ENCODE measurements at places on chromosomes 6 and 20.

GRCh38 chr20:52484438-52484837, 292.9 kb upstream of the ZFP64 start:
- DNase-seq: no peak

- DNase-seq: no peak
These were observed 66.8 kb upstream of the MYL9 start for GRCh38 chr20:36474563-36474962.

DNA sequence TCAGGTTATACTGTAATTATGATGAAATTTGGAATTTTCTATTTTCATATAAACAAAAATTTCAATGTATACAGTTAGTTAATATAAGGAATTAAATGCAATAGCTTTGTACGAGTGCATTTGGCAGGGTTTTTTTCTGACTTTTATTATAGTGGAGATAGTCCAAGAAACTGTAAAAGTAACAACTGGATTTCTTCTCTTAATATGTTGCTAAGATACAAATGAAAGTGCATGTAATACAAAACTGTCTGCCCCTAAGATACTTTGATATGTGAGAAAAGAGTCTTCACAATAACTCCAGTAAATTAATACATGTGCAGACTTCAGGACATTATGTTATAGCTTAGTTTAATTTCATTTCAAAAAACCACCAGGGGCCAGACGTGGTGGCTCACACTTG, 721.4 kb downstream of the CBLN4 start:
- DNase-seq: no peak

DNA sequence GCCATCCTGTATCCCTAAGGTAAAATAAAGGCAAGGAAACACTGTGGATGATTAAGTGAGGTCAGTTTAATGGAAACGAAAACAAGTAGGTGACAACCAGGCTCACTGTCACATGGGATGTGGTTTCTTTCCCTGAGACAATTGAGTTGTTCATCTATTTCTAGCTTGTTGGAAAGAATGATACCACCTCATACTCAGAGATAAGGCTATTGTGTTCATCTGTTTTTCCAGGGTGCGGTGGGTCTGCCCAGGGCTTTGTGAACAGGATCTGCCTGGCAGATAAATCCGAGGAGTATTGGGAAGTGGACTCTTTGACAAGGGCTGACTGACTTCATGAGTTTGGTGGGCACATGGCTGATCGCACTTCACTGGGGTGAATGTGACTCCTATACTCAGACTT, 80.8 kb upstream of the TIAM2 start:
- no peak for DNase-seq

DNA sequence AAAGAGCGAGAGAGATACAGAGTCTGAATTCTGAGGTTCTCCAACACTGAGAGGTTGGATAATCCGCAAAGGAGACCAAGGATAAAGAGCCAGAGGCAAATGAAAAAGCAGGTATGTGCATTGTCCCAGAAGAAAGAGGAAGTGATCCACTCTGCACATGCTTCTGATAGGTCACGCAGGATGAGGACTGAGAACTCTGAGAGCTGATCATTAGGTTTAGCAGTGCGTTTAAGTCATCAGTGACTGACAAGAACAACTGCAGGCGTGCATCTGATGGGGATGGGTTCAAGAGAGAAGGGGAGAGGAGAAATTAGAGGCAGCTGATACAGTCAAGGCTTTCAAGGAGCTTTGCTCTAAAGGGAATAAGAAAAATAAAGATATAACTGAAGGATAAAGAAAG, 301.2 kb upstream of the SGK1 start:
- DNase-seq: no peak

DNA sequence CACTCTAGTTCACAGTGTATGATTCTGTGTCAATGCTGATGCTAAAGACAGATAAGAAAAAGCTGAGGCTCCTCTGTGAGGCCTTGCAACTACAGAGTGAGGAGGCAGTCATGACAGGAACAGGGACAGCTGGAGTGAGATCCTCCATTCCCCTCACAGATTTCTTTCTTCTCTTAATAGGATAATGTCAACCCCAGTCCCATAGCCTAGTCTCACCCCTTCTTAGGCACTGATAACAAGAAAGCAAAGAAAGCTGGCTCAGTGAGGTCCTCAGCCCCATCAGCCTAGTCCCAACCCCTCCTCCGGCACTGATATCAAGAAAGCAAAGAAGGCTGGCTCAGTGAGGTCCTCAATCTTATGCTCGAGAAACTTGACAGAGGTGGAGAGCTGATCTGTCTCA, 2.1 kb upstream of the PTCHD4 start:
- no peak for DNase-seq

DNA sequence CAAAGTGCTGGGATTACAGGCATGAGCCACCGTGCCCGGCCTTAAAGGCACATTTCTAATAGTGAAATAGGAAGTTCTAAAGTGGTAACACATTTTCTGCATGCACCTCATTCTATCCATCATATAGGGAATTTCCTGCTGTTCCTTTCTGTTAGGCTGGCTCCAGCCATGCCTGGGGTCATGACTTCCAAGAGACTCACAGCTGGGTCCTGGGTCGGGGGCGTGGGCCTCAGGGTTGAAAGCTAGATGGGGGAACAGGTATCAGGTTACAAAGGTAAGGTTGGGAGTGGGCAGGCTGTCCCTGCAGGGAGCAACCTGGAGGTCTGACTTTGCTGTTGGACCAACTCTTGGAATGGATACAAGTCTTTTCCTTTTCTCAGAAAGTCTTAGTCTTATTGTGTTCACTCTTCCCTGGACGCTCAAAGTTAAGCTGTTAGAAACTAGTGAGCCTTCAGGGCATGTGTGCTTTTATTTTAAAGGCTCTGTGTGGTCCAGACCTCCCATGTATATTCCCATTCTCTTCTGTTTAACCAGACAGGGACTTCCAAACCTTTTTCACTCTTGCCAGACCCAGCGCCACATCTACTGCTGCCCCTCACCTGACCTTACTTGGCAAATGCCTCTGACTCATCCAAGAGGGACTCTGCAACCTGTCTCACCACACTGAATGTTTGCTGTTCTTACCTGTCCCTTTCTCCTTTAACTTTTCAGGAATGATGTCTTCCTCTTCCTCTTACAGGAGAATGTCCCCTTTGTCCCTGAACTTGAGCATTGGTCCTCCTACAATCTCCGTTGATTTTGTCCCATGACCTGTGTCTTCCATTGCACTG, 64.4 kb downstream of the TMEM170B start:
- no peak for DNase-seq

DNA sequence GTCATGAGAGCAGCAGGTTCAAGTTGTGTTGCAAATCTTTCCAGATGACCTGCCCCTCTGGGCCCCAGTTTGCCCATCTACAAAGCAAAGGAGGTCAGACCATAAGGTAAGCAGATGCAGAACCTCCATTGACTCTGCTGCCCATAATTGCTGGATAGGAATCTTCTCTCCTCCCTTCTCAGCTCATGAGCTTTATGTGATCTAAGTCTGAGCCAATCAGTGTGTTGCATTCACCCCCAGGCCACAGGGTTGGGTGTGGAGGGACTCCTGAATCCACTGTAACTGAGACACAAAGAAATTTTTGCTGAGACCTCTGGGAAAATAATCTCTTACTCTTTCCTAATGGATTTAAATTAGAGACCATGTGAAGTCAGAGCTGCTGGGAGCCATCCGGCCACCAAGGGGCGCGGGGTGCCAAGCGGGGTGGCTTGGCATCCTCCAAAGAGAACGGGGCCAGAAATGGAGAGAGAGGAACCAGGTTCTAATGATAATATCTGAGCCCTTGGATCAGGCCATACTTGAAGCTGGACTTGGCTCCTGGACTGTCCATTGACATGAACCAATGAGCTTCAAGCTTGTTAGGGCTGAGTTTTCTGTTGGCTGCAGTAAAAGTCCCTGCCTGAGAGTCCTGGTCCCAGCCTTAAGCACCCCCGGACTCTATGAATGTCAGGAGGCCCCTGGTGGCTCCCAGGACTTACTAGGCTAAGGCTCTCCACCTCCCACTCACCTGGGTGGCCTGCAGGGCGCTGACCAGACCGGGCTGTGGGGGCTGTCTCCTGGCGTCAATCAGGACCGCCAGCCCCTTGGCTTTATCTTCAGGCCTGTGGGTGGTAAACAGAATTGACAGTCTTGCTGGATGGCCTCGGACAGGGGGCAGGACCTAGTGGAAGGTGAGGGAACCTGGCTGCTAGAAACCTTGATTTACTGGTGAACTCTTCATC, 32.8 kb downstream of the KIAA1755 start:
- DNase-seq: no peak
